D341Med (cell line): ENCODE measurements at places on chromosomes 6 and 20.
A peak's percentile ranks its signal among the peaks of the same experiment; 100 is the strongest.

DNA sequence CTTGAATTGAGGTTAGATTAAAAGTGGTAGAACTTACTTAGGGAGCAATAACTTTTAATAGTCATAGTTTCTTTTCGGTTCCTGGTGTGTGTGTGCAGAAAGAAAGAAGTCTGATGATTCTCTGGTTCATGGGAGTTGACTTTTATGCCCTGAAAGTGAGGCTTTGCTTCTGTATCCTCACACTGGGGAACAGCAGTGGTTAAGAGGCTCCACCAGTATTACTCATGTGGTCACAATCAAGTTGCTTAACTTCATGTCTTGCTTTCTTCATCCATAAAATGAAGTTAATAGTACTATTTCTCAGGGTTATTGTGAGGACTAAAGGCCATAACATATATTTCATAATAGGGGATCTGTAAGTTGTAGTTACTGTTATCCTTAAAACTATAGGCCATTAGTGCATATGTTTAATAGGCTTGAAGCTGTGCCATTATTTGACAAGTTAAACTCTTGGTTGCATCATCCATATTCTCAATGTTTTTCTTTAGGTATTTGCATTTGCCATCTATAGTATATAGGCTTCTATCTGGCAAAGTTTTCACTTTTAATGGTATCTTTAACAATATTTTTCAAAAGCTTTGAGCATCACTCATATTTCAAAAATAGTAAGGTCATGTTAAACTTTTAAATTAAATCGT, 262.4 kb downstream of the PLCB1 start:
- DNase-seq, result no peak

DNA sequence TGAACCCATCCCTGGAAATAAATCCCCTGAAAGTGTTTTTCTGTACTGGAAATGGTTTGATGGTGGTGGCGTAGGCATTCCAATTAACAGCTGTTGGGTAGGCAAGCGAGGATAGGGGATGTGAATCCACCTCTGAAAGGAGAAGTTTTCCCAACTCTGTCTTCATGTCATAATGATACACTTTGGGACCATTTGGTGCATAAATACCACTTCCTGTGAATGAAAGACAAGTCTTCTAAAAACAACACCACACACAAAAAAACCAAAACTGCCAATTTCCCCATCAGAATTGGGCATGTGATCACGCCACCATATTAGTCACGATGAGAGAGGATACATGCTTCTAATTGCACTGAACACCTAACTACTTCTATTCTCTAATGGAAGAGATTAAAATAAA, 6.4 kb downstream of the VNN2 start:
- DNase-seq, result no peak

GRCh38 chr20:59729506-59729905, 125.2 kb downstream of the PHACTR3 start:
- no peak for DNase-seq

DNA sequence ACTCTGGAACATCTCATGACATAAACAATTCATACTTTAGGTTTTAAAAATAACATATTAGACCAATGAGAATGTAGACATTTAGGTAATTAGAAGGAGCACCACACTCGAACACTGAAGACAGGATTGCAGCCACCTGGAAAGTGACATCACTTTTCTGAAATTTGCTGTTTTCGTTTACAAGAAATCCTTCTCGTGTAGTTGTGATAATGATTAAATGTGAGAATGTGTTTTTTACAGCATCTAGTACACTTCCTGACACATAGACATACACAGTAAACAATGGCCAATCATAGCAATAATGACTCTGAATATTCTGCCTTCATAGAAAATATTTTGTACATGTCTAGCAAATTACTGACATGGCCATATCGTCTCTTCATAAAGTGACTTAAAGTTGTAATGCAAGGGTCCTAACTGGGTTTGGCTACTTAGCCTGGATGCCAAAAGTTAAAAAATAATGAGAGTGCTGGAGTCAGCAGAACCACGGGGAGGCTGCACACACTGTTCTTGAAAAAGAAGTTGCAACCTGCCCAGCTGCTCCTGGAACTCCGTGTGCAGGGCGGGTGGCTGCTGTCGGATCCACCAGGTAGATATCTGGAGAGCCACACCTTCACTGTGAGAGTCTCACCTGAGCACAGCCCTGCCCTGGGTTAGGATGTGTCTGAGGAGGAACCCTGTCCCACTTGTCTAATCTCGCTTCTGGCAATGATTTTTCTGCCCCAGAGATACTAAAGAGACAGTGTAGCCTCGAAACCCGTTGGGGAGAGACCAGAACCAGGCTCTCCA, 212.9 kb downstream of the QKI start:
- no peak for DNase-seq

DNA sequence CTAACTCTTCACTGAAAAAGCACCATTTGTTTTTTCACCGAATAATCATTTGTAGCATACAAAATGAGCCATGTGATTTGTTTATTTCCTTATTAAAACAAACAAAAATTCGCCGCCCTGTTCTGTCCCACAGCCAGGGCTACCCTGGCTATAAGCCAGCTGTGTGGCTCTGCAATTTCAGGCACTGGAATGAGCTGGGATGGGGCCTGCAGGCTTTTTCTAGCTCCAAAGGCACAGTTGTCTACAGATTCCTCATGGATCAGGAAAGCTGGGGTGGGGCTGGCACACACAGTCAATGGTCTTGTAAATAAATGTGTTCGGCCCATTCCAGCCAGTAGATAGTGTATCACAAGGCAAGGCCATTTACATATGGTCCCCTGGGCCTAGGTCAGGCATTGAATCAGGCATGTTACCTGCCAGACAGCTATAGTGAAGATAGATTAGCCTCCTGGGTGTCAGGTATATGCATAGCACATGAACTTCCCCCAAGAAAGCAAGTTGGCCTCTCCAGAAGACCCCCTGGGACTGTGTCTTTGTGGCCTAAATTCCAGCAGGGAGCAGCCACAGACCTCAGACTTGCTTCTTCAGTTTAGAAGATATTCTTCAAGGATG, 608.9 kb downstream of the MAFB start:
- DNase-seq, result no peak

DNA sequence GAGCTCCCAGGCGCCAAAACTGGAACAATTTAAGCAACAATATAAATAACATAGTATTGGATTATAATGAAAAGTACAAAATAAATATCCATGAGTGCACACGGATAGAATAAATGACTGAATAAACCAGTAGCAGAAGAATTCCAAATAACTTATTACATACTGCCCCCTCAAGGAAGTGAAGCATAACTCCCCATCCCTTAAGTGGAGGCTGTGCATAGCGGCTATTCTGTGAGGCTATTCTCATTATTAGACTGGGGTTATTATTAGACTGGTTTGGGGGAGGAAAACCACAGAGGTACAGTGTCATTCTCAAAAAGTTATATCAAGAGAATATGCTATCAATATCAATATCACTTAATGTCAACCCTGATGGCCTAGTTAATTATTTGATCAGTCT, 94.4 kb upstream of the SIRPA start:
- DNase-seq, result no peak

DNA sequence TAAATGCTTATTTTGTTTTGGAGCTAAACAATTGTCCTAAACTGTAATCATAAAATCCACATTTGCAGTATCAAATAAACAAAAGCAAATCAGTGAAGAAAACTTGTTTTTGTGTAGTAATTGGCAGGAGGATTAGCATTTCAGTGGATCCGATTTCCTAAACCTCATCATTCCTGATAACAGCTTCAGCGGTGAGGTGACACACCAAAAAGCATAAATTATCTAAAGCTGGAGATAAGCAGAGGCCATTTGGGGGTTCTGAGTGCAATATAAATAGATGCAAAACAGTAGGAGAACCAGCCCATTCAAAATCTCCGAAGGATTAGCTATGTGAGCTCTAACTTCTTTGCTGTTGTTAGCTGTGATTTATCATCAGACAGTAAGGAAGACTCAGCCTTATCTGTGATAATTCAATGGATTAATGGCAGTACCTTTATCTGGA, 235.8 kb downstream of the EPHA7 start:
- peak; percentile 10 for DNase-seq

- DNase-seq, result no peak
These were observed 183.6 kb upstream of the PRDM1 start for GRCh38 chr6:105902401-105903031.

DNA sequence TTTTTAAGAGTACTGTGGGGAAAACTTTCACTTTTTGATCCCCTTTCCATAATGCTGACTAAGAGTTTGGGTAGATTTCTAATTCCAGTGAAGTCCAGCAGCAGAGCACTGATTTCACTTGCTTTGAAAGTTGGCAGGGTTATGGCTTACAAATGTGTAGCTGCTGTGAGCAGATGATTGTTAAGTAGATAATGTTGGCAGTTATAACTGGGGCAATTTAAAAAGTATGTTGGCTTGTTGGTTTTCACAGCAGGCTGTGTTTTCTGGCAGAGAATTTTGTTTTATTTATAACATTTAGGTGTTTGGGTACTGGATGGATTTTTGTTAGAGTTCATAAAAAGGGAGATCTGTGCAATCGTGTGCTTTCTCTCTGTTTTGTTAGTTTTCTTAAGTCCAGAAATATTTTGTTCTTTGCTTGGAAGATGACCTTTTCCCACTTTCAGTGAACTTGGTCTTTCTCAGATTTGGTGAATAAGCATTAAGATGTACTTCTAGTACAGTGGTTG, 31.4 kb downstream of the AFDN start:
- no peak for DNase-seq

GRCh38 chr6:167558246-167559177, 233.6 kb downstream of the TTLL2 start:
- no peak for DNase-seq

DNA sequence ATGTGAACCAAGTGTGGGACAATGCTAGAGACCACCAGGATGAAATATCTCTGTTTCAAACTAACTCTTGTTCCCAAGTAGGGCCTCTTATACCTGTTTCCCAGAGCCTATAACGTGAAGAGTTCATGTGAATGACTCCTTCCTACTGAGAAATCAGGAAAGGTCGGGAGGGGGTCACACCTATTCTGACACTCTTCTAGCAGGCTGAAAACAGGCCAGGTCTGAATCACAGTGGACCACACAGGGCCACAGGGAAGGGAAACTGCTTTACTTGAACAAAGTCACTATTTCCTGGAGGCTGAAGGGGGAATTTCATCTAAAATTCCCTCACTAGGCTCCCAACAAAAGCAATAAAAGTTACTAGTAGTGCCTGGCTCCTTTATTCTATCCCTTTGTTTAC, 88.4 kb upstream of the BMP2 start:
- DNase-seq, result no peak

- no peak for DNase-seq
These were observed 90.8 kb upstream of the ELOVL5 start for GRCh38 chr6:53439556-53439955.
